Forelimb muscle (tissue), 1 donor: ENCODE measurements at places on chromosomes 7 and 10. TPM values are rescaled to one million over a fixed set of nuclear protein-coding genes. Genes with fewer than 3 reads are reported as not detected.

- no peak for DNase-seq
Observed at GRCh38 chr7:2707481-2707880, 19.5 kb downstream of the AMZ1 start.

DNA sequence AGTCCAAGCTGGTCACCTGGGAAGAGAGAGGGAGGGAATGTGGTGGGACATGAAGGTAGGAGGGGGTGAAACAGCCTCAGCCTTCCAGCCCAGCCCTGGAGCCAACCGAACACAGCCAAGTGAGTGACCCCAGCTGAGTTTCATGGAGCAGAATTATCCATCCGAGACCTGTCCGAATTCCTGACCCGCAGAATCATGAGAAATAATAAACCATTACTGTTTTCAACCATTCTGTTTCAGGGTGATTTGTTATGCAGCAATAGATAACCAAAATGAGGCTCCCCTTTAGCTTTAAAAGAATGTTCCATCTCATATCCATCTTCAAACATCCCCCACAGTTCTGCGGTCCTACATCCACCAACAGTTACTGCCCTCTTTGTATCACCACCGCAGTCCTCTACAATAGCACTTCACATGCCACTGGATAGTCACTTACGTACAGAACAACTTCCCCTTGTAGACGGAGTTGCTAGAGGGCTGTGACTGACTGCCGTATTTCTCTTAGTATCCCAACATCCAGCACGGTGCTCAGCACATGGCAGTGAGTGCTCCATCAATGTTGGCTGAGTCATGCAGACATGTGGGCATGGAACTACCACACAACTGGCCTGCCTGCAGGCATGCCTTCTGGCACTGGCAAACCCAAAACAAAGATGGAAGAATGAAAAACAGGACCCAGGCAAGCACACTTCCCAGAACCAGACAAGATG lies 18.5 kb downstream of the KIAA1549 start:
- no peak for DNase-seq

DNA sequence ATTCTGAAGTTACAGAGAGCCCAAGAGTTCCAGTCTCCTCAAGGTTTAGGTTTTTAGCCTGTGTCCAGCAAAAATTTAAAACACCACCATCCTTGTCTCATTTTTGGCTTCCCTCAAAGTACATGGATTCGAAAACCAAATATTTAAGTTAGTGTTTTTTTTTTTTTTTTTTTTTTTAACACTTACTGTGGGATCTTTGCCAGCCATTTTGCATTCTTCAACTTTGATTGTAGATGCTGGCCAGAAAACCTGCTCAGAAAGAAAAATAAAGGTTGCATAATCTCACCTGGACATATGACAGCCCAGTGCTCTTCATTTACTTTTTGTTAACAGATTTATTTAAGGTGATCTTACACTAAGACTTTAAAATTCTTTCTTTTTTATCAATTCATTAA lies 91.6 kb downstream of the SEMA3C start:
- DNase-seq: no peak

DNA sequence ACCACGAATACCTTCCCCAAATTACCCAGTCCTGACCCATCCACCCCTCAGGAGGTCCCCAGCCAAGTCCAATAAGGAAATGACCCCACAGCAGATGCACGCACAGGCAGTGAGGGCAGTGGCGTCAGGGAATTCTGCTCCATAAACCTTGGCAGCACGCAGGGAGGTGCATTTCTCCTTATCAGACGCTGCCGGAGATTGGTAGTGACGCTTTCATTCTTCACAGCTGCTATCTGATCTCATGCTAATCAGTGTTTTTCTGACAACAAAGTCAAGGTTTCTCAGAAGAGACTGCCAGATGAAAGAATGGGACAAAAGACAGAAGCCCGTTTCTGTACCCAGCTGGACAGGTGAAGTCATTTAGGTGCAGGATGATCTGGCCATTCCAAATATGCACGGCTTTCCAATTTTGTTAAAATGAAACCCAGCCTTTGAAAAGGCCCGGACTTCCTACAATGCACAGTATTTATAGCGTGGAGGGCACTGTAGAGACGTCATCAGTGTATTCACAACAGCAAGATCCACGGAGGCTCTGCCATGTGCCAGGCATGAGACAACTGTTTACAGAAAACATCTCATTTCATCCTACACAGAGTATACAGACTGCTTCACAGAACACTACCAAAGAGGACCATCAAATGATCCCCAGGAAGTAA lies 35.3 kb downstream of the DIP2C start:
- no peak for DNase-seq

DNA sequence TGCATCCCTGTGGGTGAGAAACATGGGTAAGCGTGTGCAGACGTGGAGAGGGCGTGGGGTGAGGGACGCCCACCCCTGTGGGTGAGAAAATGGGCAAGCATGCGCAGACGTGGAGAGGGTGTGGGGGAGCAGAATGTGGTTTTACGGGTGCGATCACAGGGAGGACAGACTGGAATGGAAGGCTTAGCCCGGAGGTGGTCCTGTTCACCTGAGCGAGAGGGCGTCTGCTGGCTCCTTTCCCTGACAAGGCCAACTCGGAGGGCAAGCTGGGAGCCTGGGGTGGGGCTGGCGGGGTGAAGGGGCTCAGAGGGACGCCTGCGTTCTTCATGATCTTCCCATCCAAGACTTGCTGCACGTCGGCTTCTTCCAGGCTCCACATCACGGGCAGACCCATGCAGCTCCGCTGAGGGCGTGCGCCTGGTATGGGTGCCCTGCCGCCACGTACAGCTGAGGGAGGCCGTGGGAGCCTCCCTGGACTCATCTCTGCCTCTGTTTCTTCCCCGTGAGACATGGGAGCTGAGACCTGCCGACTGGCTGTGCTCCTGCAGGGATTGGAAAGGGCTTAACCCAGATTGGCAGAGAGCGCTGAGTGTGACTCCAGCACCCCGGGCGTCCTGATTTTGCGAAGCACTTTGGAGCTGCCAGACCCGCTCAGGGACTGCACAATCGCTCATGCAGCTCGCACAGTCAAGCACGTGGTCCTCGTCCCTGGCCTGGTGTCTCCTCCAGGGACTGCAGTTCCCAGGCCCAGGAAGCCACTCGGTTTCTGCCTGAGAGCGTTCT lies 74.3 kb upstream of the SHH start:
- DNase-seq: no peak

DNA sequence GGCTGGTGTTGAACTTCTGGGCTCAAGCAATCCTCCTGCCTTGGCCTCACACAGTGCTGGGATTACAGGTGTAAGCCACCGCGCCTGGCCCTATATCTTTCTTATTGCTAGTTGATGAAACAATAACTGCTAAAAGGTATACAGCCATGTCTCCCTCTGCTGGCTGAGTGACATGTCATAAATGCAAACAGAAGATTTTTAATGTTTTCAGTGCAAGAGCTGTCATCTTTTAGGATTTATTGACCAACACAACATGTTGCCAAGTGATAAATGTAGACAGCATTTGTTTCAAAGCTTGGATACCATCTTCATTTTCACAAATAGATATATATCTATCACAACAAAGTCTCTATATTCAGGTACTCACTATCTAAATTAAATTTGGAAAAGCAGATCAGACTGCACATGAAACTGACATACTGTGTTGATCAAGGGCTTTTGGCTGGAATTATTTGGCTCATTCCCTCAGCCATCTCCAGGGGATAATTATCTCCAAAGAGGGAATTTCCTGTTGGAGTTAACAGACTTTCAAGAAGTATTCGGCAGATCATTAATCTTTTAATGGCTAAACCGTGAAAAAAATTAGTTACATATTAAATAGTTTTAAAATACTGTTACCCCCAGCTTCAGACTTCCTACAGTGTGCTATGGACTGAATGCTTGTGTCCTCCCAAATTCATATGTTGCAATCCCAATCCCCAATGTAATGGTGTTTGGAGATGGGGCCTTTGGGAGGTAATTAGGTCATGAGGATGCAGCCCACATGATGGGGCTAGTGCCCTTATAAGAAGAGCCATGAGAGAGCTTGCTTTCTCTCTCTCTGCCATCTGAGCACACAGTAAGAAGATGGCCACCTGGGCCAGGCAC lies 41.3 kb upstream of the SRPK2 start:
- DNase-seq: no peak

GRCh38 chr7:77453531-77453930 lies 37.4 kb upstream of the GSAP start:
- no peak for DNase-seq

DNA sequence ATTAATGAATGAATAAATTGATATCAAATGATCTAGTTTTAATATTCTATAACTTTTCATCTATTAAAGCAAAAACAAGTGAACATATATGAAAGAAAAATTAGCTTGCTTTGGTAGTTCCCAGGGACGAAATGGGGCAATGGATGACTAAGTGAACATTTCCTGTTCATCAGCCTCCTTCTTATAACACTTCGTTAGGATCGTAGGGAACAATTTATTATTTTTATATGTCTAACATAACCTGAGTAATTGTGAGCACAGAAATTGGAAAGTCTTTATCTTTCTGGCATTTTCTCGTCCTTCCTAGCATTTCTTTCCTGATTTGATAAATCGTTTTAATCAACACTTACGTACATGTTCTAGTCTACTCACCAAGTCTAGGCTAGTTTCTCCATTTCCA lies 59.1 kb upstream of the PPP1R3C start:
- DNase-seq: no peak

- no peak for DNase-seq
Observed at GRCh38 chr7:8115547-8116402, 146.2 kb downstream of the ICA1 start.

- no peak for DNase-seq
Observed at GRCh38 chr7:114997487-114998404, 75.9 kb downstream of the MDFIC start.

CABCOCO1 gene
- 0.19 TPM for polyA plus RNA-seq

NPSR1 gene
- polyA plus RNA-seq: 0.38 TPM

ZNF853 gene
- 16.6 TPM for polyA plus RNA-seq

DENND11 gene
- polyA plus RNA-seq: 7.7 TPM

PNLIPRP1 gene
- polyA plus RNA-seq: not detected

ANXA8 gene
- not detected for polyA plus RNA-seq

GHRHR gene
- 0.54 TPM for polyA plus RNA-seq
